ENCODE measurements at places on chromosomes 3 and 15.

GRCh38 chr3:160041465-160041864, 52.8 kb downstream of the IL12A start:
- no peak for DNase-seq

DNA sequence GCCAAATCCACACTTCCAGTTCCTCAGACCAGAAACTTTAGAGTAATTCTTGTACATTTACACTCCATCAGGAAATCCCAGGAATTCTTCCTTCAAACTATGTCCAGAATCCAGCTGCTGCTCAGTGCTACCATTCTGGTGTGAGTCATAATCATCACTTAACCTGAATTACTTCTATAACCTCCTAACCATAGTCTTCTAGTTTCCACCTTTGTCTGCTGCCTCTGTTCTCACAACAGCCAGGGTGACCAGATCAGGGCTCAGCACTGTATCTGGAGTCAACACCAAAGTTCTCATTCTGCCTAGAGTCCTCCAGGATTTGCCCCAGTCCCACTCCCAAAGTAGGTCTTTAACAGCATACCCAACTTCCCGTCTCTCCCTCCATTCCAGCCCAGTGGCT, 3.4 kb downstream of the CLDND1 start:
- no peak for DNase-seq

DNA sequence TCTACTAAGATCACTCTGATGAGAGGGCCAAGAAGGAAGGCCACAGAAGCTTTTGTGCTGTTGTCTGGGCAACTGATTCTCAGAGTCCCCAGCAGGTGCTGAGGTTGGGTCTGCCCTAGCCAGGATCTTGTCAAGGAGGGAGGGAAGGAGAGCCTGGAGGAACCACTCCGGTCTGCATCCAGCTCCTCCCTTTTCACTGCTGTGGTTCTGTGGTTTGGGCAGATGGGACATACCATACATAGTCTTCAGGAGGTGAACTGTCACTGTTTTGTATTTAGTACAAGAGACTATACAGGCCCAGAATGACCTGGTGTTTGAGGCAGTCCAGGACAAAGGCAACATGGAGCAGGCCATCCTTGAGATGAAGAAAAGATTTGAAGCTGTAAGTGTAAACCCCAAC, 21.9 kb downstream of the C3orf62 start:
- DNase-seq = no peak

- no peak for DNase-seq
Observed at GRCh38 chr3:129975705-129976048, 1.2 kb downstream of the TRH start.

GRCh38 chr3:152183473-152183872, 85.3 kb upstream of the MBNL1 start:
- peak; percentile 62 for DNase-seq

DNA sequence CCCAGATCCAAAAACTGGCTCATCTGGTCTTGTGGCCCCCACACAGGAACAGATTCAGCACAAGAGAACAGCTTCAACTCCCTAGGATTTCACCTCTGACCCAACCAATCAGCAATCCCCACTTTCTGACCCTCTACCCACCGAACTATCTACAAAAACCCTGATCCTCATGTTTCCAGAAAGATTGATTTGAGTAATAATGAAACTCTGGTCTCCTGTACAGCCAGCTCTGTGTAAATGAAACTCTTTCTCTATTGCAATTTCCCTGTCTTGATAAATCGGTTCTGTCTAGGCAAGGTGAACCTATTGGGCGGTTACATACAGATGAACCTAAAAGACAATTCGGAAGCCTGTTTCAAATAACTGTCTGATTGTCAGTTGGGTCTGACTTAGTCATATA, 847.6 kb upstream of the ALCAM start:
- no peak for DNase-seq

DNA sequence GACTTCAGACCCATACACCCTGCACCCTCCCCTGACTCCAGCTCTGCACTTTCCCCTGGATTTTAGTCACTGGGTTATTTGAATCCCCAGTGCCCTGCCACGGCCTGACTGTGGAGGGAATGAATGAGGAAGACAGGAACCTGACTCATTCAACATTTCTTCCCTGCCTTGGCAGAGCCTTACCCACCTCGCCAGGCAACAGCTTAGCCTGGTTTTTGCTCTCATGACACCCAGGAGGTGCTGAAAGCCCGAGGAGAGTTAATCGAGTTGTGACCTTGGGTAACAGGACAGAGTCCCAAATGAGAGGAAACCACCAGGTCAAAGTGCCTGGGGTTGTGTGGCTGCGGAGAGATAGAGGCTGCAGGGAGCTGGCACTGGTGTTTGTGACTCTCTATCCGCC, 128.3 kb downstream of the SMAD6 start:
- DNase-seq = no peak
